GM12878 (cell line): ENCODE measurements at places on chromosomes 11 and 22. TPM values are rescaled to one million over a fixed set of nuclear protein-coding genes. Genes with fewer than 3 reads are reported as not detected.
A peak's percentile ranks its signal among the peaks of the same experiment; 100 is the strongest.

The OR52A1 gene
- total RNA-seq: not detected in 2 replicates

The MS4A6E gene
- not detected in 2 replicates for total RNA-seq

The KIAA1671 gene
- 0.53 and 0.82 TPM in 2 replicates for total RNA-seq

The STIM1 gene
- 55.9 and 57.7 TPM in 2 replicates for total RNA-seq

The CCDC15 gene
- total RNA-seq: 2.3 and 3.2 TPM in 2 replicates

The SEPTIN5 gene
- total RNA-seq: 0.82 and 1.1 TPM in 2 replicates

The GAL gene
- total RNA-seq: not detected in 2 replicates

The ABTB2 gene
- 1.6 and 2.1 TPM in 2 replicates for total RNA-seq

DNA sequence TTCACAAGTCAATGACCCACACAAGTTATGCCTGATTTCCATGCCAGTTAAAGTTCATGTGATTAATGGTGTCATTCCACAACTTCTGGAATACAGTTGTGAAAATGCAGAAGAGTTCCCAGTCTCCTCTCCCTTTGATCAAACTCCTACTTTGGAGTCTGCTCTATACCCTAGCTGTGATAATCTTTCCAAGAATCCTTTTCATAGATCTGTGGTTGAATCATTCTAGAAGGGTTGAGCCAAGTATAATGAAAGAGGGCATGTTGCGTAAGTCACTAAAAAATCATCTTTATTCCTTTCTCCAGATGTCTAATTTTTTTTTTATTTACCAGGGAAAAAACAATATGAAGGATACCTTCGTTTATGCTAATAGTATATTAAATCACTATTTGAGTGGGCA, 89.7 kb upstream of the CARD18 start:
- H3K27ac ChIP-seq: no peak overlapping the region
- no peaks in the 10 kb centered on the region for H3K4me1 ChIP-seq
- no peaks in the 10 kb centered on the region for H3K27me3 ChIP-seq

DNA sequence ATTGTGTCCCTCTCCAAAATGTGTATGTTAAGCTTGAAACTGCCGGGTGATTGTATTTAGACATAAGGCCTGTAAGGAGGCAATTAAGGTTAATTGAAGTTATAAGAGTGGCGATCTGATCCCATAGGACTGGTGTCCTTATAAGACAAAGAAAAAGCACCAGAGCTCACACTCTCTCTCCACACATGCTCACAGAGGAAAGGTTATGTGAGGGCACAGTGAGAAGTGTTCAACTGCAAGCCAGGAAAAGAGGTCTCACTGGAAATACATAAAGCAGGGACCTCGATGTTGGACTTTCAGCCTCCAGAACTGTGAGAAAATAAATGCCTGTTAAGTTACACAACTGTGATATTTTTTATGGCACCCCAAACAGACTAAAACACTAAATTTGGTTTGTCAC, 1233.8 kb upstream of the CNTN5 start:
- H3K36me3 ChIP-seq: no peaks in the 10 kb centered on the region
- no peak overlapping the region for H3K4me3 ChIP-seq
- H3K27me3 ChIP-seq: no peaks in the 10 kb centered on the region
- no peak overlapping the region for H3K27ac ChIP-seq
- DNase-seq: no peak

DNA sequence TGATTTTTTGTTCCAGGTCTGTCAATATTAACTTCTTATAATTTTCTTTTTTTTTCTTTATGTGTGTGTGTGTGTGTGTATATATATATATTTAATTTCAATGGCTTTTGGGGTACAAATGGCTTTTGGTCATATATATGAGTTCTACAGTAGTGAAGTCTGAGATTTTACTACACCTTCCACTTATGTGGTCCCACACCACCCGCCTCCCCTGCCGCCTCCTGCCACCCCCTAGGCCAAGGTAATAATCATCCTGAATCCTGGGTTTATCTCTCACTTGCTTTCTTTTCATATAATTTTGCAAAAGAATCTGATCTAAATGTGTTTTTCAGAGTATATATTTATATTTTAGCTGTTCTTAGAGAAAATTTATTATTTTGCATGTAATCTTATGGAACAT, 11.1 kb downstream of the NEAT1 start:
- no peaks in the 10 kb centered on the region for H3K27me3 ChIP-seq
- H3K36me3 ChIP-seq: peaks cover 2% of the 10 kb centered on the region
- H3K4me3 ChIP-seq: no peak overlapping the region
- H3K4me1 ChIP-seq: peaks cover 26% of the 10 kb centered on the region
- no peak overlapping the region for H3K27ac ChIP-seq
- no peak for DNase-seq

DNA sequence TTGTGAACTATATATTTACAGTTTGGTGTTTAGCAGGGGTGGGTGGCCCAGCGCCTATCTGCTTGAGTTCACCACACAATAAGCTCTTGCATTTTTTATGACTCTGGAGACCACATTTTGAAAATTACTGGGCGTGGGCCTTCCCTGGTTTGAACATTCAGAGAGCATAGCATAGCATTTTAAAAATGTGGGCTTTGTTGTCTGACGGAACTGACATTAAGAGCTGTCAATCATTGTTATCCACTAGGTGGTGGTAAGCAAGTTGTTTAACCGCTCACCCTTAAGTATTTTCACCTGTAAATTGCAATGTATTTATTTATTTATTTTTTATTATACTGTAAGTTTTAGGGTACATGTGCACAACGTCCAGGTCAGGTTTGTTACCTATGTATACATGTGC, 1.0 kb downstream of the NLRP14 start:
- H3K4me1 ChIP-seq: no peaks in the 10 kb centered on the region
- no peaks in the 10 kb centered on the region; the same call in 1 of the 2 replicates for H3K27me3 ChIP-seq
- no peak for DNase-seq
- no peak overlapping the region for H3K27ac ChIP-seq
- H3K4me3 ChIP-seq: no peak overlapping the region

DNA sequence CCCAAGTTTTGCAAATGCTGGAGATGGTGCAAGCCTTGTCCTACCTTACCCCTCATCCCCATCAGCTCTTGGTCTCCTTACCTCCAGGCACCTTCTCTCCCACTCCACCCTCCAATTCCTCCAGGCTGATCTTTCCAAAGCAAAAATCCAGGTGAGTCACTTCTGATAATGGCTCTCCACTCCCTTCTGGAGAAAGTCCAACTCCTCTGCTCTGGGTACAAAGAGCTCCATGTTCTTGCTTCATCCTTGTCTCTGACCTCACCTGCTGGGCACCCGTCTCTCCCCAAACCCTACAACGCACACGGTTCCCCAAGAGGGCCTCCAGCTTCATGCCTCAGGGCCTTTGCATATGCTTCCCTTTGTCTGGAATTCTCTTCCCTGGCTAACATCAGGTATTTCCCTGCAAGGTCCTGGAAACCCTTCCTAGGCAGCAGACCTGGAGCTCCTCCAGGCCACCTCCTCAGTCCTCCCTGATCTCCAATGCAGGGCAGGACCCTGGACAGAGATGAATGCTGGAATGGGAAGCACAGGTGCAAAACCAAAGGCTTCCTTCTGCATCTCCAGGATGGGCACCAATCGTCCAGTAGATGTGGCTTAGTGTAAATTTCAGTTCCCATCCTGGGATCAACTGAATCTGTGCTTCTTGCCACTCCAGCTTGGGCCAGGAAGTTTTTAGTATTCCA, 22.7 kb downstream of the IFT27 start:
- no peak overlapping the region for H3K27ac ChIP-seq
- no peak for DNase-seq
- no peaks in the 10 kb centered on the region for H3K36me3 ChIP-seq
- peaks cover 2% of the 10 kb centered on the region for H3K27me3 ChIP-seq

DNA sequence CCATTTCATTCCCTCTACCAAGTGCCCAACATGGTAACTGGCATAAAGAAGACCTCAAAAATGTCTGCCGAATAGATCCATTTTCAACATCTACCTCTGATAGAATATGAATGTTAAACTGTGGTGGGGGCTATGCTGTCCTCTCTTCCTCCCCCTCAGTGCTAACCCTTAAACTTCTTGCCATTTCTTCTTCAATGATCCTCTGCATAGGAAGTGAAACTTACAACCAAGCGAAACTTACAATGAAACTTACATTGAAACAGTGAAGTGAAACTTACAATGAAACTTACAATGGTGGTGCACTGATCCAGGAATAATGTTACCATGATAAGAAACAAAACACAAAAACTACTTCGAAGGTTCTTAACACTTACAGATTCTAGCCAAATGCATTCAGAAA, 4.7 kb downstream of the RTCB start:
- H3K4me3 ChIP-seq: no peak overlapping the region
- no peaks in the 10 kb centered on the region for H3K27me3 ChIP-seq
- H3K27ac ChIP-seq: peak overlapping the region; percentile 76
- peaks cover 13% of the 10 kb centered on the region; the same call in 1 of the 2 replicates for H3K4me1 ChIP-seq

DNA sequence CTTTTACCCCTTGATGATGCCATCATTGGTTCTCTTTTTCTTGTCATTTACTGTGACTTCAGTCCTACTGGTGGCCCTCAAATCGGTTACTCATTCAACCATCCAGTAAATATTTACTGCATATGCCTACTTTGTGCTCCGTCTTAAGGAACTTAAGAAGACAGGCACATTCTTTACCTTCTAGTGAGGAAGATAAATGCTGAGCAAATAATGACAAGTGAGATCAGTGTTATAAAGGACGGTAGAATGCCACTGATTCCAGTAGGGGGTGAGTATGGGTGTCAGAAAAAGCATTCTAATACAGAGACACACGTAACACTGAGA, 1.6 kb downstream of the ANKRD42 start:
- H3K27ac ChIP-seq: no peak overlapping the region
- H3K4me3 ChIP-seq: peak overlapping the region; percentile 92
- DNase-seq: no peak
- no peaks in the 10 kb centered on the region for H3K36me3 ChIP-seq
- no peaks in the 10 kb centered on the region for H3K4me1 ChIP-seq
- no peaks in the 10 kb centered on the region for H3K27me3 ChIP-seq

GRCh38 chr11:99198215-99198614, 177.5 kb downstream of the CNTN5 start:
- no peak for DNase-seq
- no peak overlapping the region for H3K4me3 ChIP-seq
- H3K36me3 ChIP-seq: no peaks in the 10 kb centered on the region
- no peak overlapping the region for H3K27ac ChIP-seq
- no peaks in the 10 kb centered on the region for H3K27me3 ChIP-seq
- H3K4me1 ChIP-seq: no peaks in the 10 kb centered on the region

DNA sequence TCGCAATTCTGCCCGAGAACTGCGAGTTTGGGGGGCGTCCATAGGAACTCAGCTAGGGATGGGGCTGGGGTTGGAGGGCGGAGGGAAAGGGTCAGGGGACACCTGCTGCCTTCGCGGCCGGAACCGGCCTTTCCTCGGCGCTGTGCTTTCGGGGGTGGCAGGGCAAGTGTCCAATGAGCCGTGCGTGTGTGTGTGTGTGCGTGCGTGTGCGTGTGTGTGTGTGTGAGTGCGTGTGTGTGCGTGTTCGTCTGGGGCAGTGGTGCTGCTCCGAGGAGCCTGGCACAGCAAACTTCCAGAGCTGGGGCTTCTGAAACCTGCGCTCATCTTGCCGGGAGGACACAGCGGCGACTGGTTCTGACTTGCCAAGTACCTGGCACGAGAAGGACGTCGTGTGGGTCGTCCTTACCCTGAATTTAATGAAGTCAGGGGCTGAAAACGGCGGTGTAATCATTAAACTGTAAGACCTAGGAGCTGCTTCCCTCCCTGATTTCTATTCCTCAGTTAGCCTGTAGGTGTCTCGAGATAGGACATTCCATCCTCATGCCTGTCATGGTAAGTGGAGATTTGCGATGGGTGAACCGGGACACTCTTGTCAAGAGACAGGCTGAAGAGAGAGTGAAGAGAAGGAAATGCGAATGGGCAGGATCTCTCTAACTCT, 27.0 kb upstream of the AMOTL1 start:
- no peaks in the 10 kb centered on the region for H3K4me1 ChIP-seq
- no peak overlapping the region for H3K27ac ChIP-seq
- DNase-seq: no peak
- no peak overlapping the region for H3K4me3 ChIP-seq
- no peaks in the 10 kb centered on the region for H3K36me3 ChIP-seq
- peaks cover 8% of the 10 kb centered on the region for H3K27me3 ChIP-seq

GRCh38 chr11:62544581-62545436, 1.8 kb downstream of the AHNAK start:
- H3K27me3 ChIP-seq: no peaks in the 10 kb centered on the region
- H3K4me3 ChIP-seq: peak overlapping the region; percentile 84
- peaks cover 61% of the 10 kb centered on the region for H3K4me1 ChIP-seq
- H3K36me3 ChIP-seq: no peaks in the 10 kb centered on the region

GRCh38 chr11:43354311-43354710, 4.4 kb upstream of the TTC17 start:
- H3K4me3 ChIP-seq: no peak overlapping the region
- no peaks in the 10 kb centered on the region for H3K36me3 ChIP-seq
- DNase-seq: no peak
- no peaks in the 10 kb centered on the region for H3K4me1 ChIP-seq

DNA sequence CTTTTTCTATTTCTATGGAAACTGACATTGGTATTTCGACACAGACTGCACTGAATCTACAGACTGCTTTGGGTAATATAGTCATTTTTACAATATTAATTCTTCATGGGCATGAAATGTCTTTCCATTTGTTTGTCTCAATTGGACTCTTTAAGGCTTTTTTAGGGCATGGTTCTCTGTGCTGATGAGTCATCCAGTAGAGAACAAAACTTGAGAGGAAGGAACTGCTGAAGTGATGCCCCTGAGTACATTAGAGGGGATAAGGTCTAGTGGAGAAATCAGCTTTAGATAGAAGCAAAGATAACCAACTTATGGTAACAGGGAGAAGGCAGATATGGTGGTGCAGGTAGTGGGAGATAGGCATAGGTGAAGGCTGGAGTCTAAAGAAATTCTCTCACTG, 25.1 kb downstream of the TSG101 start:
- peaks cover under 1% of the 10 kb centered on the region; the same call in 1 of the 2 replicates for H3K36me3 ChIP-seq
- H3K4me1 ChIP-seq: no peaks in the 10 kb centered on the region
- H3K27ac ChIP-seq: no peak overlapping the region
- no peak overlapping the region for H3K4me3 ChIP-seq

GRCh38 chr11:120540744-120541465, 29.4 kb downstream of the GRIK4 start:
- H3K4me1 ChIP-seq: no peaks in the 10 kb centered on the region; the same call in 1 of the 2 replicates
- DNase-seq: no peak
- H3K4me3 ChIP-seq: no peak overlapping the region

DNA sequence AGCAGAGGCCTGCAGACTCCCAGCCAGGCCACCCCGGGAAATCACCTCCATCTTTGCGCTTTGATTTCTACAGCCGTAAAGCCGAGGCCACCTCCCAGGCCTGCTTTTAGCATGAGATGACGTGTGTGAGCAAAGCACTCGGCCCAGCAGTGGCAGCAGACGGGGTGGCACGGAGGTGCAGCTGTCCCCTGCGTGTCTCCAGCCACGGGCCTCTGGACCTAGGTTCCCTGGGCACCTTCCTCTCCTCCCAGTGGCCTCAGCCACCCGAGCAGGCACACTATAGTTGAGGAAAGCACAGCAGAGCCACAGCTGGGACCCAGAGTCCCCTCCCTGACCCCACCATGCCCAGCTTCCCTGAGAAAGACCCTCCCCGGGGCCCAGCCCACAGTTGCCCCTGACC, 15.9 kb downstream of the GNAZ start:
- H3K36me3 ChIP-seq: no peaks in the 10 kb centered on the region
- no peak overlapping the region for H3K27ac ChIP-seq
- no peak overlapping the region for H3K4me3 ChIP-seq

- no peak within 1 kb of the TSS for H3K4me3 ChIP-seq
- peaks cover 5% of the 10 kb centered on the region; the same call in 1 of the 2 replicates for H3K4me1 ChIP-seq
- no peak for DNase-seq
- H3K36me3 ChIP-seq: no peaks in the 10 kb centered on the region
- H3K27me3 ChIP-seq: peaks cover 4% of the 10 kb centered on the region; the same call in 1 of the 2 replicates
- H3K27ac ChIP-seq: no peak within 1 kb of the TSS
Measured at GRCh38 chr22:19723232-19723982, at the start of gene GP1BB. TSS of gene GP1BB (plus strand) at chr22:19723539. CDS start at chr22:19723570, 31 bp downstream.

GRCh38 chr11:77753230-77753629, 67.3 kb downstream of the RSF1 start:
- no peaks in the 10 kb centered on the region for H3K4me1 ChIP-seq
- H3K27me3 ChIP-seq: no peaks in the 10 kb centered on the region
- no peak overlapping the region for H3K4me3 ChIP-seq

GRCh38 chr22:31639436-31640039, 22.5 kb downstream of the PISD start:
- no peaks in the 10 kb centered on the region; the same call in none of the 2 replicates for H3K36me3 ChIP-seq
- H3K4me1 ChIP-seq: peaks cover 41% of the 10 kb centered on the region
- peak overlapping the region; percentile 98 for H3K27ac ChIP-seq
- peak overlapping the region; percentile 71 for H3K4me3 ChIP-seq
